ENCODE measurements at places on chromosomes 3 and 15.

GRCh38 chr3:18351069-18351628 lies 74.0 kb downstream of the SATB1 start:
- DNase-seq, result no peak

DNA sequence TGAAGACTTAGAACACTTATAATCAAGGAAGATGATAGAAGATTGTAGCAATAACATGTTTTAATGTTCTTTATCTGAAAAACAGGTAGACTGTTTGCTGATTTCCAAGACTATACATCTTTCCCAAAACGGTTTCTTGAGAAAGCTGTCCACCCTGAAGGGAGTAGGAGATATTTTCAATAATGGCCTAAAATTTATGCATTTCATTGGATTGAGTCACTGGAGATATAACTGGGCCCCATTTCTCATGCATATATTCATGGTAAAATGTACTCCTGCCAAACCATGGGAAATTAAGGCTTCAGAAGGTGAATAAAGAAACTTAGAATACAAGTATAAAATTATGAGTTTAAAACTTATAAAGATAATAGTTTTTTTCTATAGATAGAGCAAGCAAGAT lies 143.9 kb downstream of the LSAMP start:
- DNase-seq, result no peak

- no peak for DNase-seq
Observed at GRCh38 chr3:13853978-13854296, 25.9 kb downstream of the WNT7A start.

GRCh38 chr15:70558406-70559264 lies 204.7 kb downstream of the UACA start:
- no peak for DNase-seq

- DNase-seq, result no peak
Observed at GRCh38 chr3:71651625-71652024, 68.1 kb upstream of the FOXP1 start.

DNA sequence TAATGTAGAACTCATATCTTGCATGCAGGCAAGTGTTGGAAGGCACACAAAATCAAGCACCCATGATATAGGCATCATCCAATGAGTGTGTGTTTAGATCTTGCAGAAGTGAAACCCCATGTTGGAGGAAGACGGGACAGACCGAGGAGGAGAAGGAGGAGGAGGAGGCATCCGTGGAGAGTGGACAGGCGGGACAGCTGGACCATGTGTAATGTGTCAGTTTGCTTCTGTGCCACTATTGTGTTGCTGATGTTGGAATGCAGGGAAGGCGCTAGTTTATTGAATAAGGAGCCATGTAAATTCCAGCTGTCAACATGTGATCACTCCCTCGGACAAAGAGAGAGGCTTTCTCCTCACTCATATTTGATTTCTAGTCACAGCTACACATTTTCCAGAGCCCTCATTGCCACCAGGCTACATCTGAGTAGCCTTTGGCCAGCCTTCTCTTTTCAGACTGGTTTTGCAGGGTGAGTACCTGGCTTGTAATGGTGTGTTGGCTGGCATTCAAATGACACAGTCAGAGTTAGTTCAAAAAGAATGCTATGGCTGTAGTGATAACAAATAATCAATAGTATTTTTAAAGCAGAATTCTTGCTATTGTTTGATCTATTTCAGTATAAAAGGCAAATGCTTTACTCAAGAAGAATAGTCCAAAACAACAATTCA lies 1037.6 kb upstream of the NR2F2 start:
- DNase-seq, result no peak

DNA sequence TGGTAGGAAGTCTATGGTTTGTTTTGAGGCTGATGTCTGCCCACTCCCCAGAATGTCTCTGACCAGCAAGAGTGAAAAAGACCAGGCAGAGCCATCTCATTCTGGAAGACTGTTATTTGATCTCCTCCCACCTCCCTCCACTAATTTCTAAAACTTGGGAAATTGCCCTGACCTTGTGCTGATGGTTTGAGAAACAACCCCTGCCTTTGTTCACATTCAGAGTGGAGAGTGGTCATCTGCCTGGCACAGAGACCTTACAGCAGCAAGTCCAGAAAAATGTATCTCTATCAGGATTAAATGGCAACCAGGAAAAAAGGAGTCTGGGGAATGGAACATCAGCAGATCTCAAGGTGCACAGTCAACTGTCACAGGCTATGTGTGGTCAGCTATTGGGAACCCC lies 25.7 kb downstream of the SPATA12 start:
- DNase-seq, result no peak
